ENCODE measurements at places on chromosomes 2 and 18. TPM values are rescaled to one million over a fixed set of nuclear protein-coding genes. Genes with fewer than 3 reads are reported as not detected.

GRCh38 chr2:111100087-111100764 lies 20.5 kb upstream of the BCL2L11 start:
- DNase-seq: no peak

GRCh38 chr2:219384083-219384713 lies 3.5 kb downstream of the DNPEP start:
- DNase-seq: no peak

DNA sequence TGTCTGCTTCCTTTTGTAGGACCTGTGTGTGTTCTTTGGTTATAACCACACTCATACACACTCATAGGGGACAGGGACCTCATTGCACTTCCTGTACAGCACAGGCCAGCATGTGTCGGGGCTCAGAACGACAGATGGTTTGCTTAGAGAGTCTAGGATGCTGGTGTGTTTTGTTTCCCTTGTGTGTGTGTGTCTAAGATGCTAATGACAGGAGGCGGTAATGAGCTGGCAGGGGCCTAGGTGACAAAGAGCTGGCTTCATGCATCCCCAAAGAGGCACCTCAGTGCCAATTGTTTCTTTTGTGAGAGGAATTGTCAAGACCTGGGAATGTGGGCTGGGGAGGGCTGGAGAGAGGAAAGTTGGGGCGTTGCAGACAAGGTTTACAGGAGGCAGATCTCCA lies 66.6 kb downstream of the CELF4 start:
- no peak for DNase-seq

DNA sequence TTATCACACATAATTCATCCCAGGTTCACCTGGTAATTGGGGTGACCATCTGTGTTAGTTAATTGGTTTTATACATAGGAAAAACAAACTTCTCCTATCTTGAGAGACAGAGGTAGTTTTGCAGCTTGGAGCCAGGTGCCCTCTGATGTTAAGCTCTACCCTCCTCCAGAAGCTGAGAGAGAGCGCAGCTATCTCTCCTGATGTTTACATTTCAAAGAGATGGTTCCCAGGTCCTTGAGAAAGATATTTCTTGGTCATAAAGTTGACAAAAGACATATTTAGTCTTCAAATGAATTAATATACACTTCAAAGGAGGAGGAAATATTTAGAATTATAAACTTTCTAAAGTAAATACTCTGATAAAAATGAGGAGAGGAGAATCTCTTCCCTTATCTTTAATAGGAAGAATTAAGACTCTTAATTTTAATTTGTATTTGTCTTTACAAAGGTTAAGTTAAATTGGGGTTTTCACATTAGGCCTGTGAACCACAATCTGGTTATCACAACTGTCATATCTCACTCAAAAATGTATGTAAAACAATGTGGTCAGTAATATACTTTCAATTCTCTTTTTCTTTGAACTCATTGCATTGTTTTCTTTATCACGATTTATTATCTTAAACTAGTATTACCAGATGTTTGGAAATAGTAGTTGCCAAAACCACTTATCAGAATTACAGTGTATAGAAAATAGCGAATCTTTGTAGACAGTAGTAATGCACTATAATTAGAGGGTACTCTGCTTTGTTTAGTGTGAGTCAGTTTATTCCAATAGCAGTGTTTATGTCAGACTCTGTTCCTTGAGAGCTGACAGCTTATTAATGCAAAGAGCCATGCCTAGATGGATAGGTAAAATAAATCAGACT lies 26.8 kb downstream of the SERPINB4 start:
- DNase-seq: no peak

GRCh38 chr2:71669628-71670429 lies 216.5 kb downstream of the DYSF start:
- DNase-seq: no peak

Gene CCBE1
- 8.6 TPM for total RNA-seq

GRCh38 chr2:97691166-97691565 lies 21.7 kb downstream of the C2orf92 start:
- no peak for DNase-seq

DNA sequence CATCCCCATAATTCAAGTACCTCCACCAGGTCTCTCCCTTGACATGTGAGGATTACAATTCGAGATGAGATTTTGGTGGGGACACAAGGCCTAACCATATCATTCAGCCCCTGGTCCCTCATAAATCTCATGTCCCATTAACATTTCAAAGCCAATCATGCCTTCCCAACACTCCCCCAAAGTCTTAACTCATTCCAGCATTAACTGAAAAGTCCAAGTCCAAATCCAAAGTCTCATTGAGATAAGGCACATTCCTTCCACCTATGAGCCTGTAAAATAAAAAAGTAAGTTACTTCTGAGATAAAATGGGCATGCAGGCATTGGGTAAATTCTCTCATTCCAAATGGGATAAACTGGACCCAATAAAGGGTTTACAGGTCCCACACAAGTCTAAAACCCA lies 849.7 kb downstream of the BCL11A start:
- no peak for DNase-seq

Gene POTEC
- total RNA-seq: not detected

GRCh38 chr2:62382757-62383156 lies 123.2 kb downstream of the TMEM17 start:
- no peak for DNase-seq

DNA sequence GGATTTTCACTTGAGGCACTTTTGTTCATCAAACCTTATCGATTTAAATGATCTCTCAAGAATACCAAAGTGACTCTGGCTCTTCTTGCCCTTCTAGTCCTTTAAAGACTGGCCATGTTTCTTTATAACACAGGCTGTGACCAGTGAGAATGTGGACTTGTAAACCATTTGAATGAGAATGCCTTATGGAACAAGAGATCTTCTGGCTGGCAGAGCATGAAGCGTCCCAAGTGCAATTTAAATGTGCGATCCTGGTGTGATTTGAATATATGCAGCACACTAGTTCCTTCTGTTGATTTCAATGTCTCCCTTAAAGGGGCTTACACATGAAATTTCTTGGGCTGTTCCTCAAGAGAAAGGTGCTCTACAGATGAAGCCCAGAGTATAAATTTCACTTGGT lies 262.4 kb upstream of the CCDC68 start:
- no peak for DNase-seq

DNA sequence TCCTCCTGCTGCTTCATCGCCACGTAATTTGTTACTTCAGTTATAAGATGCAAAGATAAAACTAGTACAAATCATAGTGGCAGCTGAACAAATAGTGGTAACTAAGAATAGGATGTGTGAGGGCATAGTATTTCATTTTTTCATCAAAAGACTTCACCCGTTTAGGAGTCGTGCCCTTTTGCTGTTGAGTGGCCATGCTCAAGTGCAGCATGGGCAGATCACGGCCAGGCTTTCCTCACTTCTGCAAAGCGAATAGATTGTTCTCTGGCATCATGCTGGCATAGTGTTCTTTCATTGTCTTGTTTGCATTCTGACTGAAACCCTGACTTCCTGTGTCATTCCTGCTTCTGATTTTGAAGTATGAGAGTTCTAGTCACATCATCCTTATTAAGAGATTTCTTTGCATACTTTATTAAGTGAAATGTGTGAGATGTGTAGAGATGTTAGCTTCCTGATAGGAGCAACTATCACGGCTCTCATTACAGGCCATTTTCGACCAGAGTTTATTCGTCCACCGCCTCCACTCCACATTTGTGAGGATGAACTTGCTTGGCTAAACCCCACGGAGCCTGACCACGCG lies 11.8 kb downstream of the CNOT11 start:
- no peak for DNase-seq

Gene DLX2
- 0.47 TPM for total RNA-seq

GRCh38 chr18:36590621-36591580 lies 237.9 kb downstream of the TPGS2 start:
- no peak for DNase-seq

Gene SERPINB2
- 1.3 TPM for total RNA-seq

DNA sequence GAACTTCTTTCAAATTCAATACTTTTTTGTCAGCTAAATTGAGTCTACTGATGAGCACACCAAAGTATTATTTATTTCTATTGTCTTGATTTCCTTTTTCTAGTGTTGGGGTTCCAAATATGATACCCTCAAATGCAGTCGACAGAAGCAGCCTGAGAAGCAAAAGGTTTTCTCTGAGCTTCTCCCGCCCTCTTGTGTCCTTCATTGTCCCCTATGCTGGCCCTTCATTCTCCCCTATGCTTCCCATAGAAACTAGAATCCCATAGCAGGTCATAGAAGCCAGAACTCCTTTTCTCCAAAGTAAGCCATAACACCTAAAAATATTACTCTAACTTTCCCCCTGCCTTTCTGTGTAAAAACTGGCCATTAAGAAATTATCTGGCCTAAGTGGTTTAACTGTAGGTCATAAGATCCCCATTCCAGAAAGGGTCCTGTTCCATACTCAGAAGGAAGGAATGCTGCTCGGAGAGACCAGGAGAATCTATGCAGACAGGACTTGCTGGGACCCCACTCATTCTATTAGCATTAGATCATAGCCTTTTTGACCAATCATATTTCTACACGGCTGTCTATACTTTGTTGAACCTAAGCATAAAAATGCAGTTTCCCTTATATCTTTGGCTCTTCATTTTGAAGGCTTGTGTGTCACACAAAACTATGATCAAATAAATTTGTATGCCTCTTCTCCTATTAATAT lies 764.6 kb upstream of the PKDCC start:
- DNase-seq: no peak

Gene RGPD4
- not detected for total RNA-seq

Gene CYP26B1
- 0.19 TPM for total RNA-seq

Gene POTEI
- total RNA-seq: not detected

DNA sequence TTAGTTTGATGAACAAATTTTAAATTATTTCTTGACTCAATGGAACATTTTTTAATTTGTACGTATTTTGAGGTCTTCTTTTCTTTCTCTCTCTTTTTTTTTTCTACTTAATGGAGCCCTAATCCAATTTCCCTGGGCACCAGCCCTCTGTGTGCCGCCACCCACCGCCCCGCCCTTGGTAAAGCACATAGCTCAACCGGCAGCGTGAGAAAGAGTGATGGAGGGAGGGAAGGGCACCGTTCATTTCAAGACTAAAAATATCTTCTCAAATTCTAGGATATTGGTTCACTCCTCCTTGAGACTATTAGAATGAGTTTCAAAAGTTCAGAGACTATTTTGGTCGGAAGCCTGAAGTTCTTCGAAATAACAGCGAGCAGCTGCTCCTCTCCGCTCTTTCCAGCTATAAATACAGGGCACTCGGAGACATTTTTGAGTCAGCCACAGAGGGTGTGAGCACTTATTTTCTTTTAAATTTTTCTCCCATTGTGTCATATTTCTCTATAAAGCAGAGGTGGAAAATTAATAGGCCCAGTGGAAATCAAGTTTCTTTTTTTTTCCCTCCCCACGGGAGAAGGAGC lies 731.7 kb upstream of the ID2 start:
- DNase-seq: peak; percentile 54

DNA sequence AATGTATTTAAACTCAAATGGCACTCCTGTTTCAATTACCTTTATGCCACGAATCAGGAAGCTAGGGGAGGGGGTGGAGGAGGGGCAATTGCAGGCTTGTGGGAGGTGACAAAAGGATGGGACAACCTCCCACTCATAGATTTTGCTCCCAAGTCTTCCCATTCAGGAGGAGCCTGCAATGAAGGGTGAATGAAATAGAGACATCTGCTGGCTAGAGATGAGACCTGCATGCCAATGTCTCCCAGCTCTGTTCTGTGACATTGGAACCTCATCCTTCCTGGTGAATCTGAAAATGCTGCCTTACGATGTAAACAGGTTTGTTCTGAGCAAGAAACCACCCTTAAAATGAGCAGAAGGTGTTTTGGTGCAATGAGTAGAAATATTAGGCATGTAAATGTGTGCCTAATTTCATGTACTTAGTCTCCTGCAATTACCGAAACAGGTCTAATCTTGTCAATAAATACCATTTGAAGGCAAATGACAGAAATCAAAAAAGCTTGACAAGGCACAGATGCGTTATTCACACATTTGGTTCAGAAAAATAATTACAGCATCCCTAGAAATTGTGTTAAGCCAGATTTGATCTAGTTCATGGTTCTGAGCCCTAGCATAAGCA lies 2.7 kb upstream of the PID1 start:
- DNase-seq: peak; percentile 82

- peak; percentile 64 for DNase-seq
Observed at GRCh38 chr2:196314780-196315179, 143.4 kb upstream of the STK17B start.
